Heart left ventricle (tissue), 16 donors: ENCODE measurements at places on chromosomes 1 and 21. TPM values are rescaled to one million over a fixed set of nuclear protein-coding genes. Genes with fewer than 3 reads are reported as not detected.

OLFML3 gene
- 7.8 TPM for polyA plus RNA-seq

DNA sequence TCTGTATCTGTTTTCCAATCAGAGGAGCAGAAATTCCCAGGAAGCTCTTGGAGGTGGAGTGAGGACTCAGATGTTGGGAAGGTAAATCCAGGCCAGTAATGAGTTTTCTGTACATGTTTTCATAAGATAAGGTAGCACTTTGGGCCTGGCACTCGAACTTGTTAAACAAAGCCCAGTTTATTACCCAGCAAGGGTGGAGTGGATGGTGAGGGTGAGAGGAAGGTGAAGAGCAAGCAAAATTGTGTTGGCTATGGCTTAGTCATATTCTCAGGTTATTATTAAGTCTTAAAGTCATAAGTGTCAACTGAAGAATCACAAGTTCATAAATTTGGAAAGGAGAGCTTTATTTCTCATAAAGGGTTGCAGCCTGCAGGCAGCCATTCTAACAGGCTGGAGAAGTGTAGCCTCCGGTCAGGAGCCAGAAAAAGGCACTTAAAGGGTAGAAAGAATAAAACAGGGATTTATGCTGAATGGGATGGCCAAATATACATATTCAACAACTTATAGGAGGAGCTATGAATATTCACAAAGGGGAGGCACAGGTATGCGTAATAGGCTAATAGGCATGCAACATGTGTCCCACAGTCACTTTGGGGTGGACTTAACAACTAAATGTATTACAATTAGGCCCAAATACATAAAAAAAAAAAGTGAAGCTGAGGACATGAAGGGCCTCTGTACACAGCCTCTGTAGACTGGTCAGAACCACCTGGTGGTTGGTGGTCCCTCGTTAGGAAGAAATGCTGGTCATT is 523.9 kb downstream of the LMO4 start:
- no peak overlapping the region for H3K27ac ChIP-seq
- no peaks in the 10 kb centered on the region for H3K4me1 ChIP-seq
- no peak for DNase-seq
- no peak overlapping the region for H3K4me3 ChIP-seq
- H3K27me3 ChIP-seq, result no peaks in the 10 kb centered on the region

- no peaks in the 10 kb centered on the region for H3K27me3 ChIP-seq
- H3K27ac ChIP-seq, result no peak overlapping the region
These were observed 43.3 kb downstream of the JAM2 start for GRCh38 chr21:25682382-25682781.

DNA sequence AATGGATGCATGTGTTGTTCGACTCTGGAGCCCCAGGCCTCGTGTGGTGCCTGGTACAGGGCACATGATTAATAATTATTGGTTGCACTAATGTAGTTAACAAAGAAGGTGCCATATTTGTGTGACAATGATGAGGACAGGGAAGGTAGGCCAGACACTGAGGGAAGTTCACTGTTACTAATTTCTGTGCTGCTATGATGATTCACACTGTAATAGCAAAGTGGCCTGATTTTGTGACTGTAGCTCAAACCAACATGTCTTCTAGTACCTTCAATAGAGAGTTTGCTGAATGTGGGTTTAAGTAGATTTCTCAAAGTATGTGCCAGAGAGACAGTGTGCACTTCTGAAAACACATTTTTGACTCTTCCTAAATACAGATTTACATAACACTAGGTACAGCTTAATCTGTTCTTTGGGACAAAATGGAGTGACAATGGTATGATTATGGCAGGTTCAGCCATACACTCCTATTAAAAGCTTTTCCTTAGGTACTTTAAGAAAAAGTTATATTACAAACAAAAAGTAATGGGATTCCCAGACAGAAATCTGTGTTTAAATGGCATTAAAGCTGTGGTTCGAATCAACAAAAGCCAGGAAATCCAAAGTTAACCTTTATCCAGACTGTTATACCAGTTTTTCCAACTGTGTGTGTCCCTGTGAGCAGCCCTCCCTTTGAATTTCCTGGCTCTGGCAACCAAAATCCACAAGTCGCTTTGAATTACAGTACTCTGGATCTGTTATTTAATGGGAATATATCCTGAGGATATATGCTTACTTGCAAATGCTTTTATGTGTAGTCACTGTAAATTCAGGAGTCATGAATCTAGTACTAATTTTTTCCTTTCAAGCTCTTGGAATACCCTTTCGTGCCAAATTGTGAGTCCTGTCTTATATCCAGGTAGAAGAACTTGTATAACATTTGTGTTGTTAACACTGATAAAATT is 277.1 kb upstream of the SGIP1 start:
- H3K4me1 ChIP-seq, result no peaks in the 10 kb centered on the region
- DNase-seq, result no peak
- no peak overlapping the region for H3K4me3 ChIP-seq
- H3K27ac ChIP-seq, result no peak overlapping the region

DNA sequence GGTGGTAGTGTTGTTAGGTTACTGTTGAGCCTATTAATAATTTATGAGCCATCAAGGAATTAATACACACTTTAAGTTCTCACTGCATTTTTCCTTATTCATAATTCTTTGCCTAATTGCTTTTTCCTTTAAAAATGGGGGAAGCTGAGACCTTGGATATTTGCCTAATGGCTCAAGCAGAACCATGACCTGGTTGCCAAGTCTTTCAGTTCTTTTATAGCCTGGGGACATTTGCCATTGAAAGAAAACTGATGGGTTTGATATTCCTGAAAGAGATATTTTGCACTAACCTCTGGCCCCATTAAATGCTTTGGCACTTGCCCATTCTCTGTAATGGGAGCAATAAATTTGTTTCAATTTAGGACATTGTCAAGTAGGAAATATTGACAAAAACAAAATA is 18.5 kb upstream of the LRRC53 start:
- no peaks in the 10 kb centered on the region for H3K36me3 ChIP-seq
- no peaks in the 10 kb centered on the region for H3K27me3 ChIP-seq
- H3K4me3 ChIP-seq, result no peak overlapping the region
- no peak for DNase-seq
- H3K27ac ChIP-seq, result no peak overlapping the region
